ENCODE measurements at places on chromosomes 13 and 19. TPM values are rescaled to one million over a fixed set of nuclear protein-coding genes. Genes with fewer than 3 reads are reported as not detected.

DNA sequence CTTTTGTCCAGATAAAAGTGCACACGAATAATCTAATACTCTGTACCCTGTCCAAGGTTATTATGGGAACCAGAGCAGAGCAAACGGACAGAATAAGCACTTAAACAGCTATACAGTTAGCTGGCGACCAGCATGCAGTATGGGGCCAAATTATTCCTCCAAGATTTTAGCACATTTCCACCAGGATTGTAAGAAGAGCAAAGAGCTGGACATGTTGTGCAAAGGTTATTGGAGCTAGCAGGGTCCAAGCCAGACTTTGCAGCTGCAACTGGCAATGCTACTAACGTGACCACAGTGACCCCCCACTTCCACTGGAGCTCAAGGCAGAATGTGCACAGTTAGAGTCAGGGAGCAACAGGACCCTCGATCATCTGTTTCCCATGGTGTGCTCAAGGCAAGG is 89.9 kb downstream of the COL4A1 start:
- H3K27me3 ChIP-seq: peaks cover 22% of the 10 kb centered on the region
- no peaks in the 10 kb centered on the region for H3K36me3 ChIP-seq
- no peak for DNase-seq

DNA sequence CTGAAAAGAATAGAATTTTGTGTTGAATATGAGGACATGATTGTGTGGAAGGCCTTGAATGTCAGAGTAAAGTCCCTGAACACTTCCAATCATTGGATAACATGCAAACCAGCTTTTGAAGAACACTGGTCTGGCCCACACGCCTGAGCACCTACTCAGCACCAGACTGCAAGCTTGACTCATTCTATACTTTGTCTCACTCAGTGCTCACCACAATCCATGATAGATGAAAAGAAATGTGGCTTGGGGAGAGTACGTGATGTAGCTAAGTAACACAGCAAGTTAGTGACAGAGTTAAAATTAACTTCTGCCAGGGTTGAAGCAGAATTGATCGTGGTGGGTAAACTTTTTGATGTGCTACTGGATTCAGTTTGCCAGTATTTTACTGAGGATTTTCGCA is 12.0 kb downstream of the DLEU7 start:
- peak; percentile 15 for DNase-seq
- H3K4me3 ChIP-seq: no peak overlapping the region
- peaks cover 17% of the 10 kb centered on the region for H3K4me1 ChIP-seq
- peaks cover 13% of the 10 kb centered on the region for H3K27me3 ChIP-seq

Gene PRMT1
- 130 TPM for total RNA-seq

DNA sequence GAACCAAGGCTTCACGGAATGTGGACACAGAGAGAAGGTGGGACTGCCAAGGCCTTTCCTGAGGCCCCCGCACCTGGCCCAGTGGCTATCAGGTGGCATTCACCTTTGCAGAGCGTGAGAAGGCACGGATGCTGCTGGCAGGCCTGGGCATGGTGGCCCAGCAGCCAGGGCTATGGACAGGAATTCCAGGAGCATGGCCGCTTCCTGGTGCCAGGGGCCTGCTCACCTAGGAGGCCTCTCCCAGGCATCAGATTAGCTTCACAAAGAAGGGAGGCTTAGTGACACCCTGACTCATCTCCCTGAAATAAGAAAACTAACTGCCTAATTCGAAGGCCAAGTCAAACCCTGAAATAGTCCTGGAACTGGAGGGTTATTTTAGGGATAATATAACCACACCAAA is 155.8 kb downstream of the TEX29 start:
- no peak for DNase-seq
- no peak overlapping the region for H3K27ac ChIP-seq
- no peaks in the 10 kb centered on the region for H3K36me3 ChIP-seq
- no peaks in the 10 kb centered on the region for H3K4me1 ChIP-seq
- H3K4me3 ChIP-seq: no peak overlapping the region

Gene ZNF536
- not detected for total RNA-seq

DNA sequence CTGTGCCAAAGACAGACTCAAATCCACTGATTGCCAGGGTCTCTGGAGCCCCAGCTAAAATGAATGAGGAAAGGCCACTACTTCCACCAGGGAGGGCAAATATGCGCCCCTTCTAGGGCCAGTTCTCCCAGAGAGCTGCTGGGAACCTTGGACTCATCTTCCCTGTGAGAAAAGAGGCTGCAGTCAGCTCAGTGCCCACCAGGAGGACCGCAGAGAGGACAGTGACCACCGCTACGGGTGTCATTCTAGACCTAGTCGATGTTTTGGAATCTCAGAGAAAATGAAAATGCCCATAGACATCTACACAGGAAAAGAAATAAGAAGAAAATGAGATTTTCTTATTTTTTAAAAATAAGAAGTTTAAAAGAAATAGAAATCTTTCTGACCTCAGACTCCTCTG is 235.1 kb downstream of the UQCRFS1 start:
- no peaks in the 10 kb centered on the region for H3K4me1 ChIP-seq
- H3K4me3 ChIP-seq: no peak overlapping the region
- no peak overlapping the region for H3K27ac ChIP-seq
- no peak for DNase-seq
- no peaks in the 10 kb centered on the region for H3K36me3 ChIP-seq

DNA sequence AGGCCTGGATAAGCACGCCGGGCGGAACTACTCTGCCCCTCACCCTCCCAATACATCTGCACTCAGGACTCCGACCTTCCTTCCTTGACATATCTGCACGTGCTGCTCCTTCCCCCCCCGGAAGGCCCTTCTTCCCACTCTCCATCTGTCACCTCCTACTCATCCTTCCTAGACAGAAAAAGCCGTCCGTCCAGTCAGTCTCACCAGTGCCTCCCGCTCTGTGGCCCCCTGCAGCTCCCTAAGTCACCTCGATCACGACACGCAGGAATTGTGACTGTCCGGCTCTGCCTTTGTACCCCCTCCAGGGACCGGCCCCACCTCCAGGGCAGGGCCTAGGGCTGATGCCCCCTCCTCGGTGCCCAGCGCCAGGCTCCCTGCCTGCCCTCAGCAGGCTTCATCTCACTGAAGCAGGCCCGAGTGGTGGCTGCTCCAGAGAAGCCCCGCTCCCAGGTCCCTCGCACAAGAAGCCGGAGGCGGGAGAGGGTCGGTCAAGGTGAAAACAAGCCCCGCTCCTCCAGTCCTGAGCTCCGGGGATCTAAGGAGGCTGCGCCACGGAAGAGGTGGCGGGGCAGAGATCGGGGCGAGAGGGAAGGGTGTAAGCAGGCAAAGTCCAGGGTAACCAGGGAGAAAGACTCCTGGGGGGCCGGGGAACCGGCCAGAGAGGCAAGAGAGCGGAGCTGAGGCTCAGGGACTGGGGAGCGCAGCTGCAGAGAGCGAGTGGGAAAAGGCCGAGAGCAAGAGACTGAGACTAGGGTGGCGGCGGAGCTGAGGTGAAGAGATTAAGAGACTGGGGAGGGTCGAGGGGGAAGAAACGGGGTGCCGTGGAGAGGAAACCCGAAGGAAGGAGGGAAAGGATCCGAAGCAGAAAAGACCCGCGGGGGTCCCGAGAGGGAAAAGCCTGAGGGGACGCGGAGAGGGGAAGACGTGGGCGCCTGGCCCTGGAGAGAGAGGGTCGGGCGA is 1.1 kb downstream of the PPP6R1 start:
- peak overlapping the region; percentile 98 for H3K27ac ChIP-seq
- H3K4me3 ChIP-seq: peak overlapping the region; percentile 95
- peak; percentile 28 for DNase-seq
- H3K27me3 ChIP-seq: no peaks in the 10 kb centered on the region
- peaks cover 47% of the 10 kb centered on the region for H3K36me3 ChIP-seq
- H3K4me1 ChIP-seq: peaks cover 48% of the 10 kb centered on the region

GRCh38 chr13:110799246-110800236 is 86.0 kb downstream of the ING1 start:
- no peaks in the 10 kb centered on the region for H3K36me3 ChIP-seq
- DNase-seq: no peak
- H3K27ac ChIP-seq: no peak overlapping the region
- H3K4me1 ChIP-seq: peaks cover 13% of the 10 kb centered on the region
- peaks cover 40% of the 10 kb centered on the region for H3K27me3 ChIP-seq
- H3K4me3 ChIP-seq: no peak overlapping the region

Gene HTR2A
- not detected for total RNA-seq

Gene LRRC8E
- total RNA-seq: not detected

Gene PCSK4
- total RNA-seq: 3.8 TPM

Gene IFNL1
- not detected for total RNA-seq

DNA sequence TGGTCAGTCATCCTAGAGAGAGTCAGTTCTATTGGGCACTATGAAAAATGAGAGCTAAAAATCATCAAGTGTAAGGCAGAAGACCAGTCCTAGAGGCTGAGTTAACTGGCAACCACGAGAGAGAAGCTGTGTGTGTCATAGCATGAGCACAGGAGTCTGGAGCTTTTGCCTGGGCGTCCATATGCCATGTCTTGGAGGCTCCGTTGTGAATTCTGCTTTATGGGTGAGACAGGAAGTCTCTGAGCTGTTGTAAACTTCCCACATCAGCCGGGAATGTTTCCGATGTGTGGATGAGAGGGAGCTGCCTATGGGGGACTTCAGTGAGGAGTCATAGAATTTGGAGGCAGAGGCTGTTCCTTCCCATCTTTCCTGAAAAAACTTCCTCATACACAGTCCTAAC is 120.0 kb downstream of the ITGBL1 start:
- no peaks in the 10 kb centered on the region for H3K36me3 ChIP-seq
- no peaks in the 10 kb centered on the region for H3K4me1 ChIP-seq
- no peak overlapping the region for H3K27ac ChIP-seq
- peaks cover 6% of the 10 kb centered on the region for H3K27me3 ChIP-seq

Gene VSIG10L
- 0.99 TPM for total RNA-seq

GRCh38 chr13:100138859-100139491 is 50.1 kb downstream of the PCCA start:
- H3K36me3 ChIP-seq: peaks cover 4% of the 10 kb centered on the region
- no peak for DNase-seq
- H3K4me1 ChIP-seq: peaks cover 12% of the 10 kb centered on the region
- no peaks in the 10 kb centered on the region for H3K27me3 ChIP-seq
- no peak overlapping the region for H3K4me3 ChIP-seq
- H3K27ac ChIP-seq: no peak overlapping the region

DNA sequence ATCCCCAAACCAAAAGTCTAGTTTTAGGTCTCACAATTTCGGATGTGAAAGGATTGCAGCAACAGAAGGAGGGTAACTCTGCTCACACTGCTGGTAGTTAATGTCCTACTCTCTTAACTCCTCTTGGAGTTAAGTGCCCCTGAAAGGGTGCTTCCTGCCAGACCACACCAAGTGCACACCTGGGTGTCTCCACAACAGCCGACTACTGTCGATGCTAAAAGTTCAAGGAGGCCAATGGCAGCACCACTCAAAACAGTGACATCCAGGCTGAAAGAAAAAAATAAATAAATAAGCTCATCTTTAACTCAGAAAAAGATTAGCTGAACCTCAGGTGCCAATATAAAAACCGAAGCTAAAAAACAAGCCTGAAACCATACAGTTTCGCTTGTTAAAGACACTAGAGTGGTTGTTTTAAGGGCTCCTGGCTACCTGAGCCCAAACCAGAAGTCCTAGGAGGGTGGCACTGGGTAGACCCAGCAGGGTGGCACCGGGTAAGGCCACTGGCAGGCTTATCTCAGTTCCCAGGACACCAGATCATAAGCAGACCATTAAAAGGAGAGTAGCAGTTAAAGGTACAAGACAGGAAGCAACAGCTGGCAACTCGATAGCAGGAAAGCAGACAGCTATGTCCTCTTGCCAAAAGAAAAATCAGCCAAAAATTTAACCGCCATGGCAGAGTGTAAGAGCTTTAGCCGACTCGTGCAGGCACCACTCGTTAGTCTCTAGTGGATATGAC is 39.3 kb downstream of the BRD4 start:
- peak overlapping the region; percentile 50 for H3K4me3 ChIP-seq
- no peaks in the 10 kb centered on the region for H3K27me3 ChIP-seq
- H3K27ac ChIP-seq: peak overlapping the region; percentile 86
- H3K36me3 ChIP-seq: peaks cover 6% of the 10 kb centered on the region
